ENCODE measurements at places on chromosomes 2 and 18. TPM values are rescaled to one million over a fixed set of nuclear protein-coding genes. Genes with fewer than 3 reads are reported as not detected.
A peak's percentile ranks its signal among the peaks of the same experiment; 100 is the strongest.

DNA sequence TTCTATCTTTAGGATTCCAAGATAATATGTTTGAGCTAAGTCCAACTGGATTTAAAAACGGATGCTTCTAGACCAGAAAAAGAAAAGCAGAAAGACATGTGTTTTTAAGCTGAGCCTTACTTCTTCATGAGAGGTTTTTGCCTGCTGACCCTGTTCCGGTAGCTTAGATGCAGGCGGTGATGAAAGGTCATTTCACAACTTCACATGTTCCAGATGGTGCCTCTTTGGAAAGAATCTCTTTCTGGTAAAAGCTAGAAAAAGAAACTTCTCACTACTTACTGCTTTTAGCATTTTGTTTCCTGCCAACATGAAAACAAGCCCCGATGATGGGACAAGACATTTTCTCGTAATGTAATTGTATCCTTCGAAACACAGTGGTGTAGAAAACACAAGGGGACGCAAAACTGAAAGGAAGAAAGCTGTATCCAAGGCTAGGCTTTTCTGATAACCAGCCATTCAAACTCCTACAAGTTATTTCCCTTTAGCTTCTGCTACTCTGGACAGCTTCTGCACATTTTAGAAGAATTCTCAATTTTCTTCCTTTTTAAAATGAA lies 407.3 kb upstream of the LYPD1 start:
- DNase-seq = peak; percentile 15

GRCh38 chr18:43589611-43590151 lies 312.4 kb upstream of the SYT4 start:
- DNase-seq = no peak

MOGAT1 gene
- 0.27 TPM for polyA plus RNA-seq

GPBAR1 gene
- 1.2 TPM for polyA plus RNA-seq

TANC1 gene
- polyA plus RNA-seq = 64.8 TPM

RAB3GAP1 gene
- polyA plus RNA-seq = 61.8 TPM

All from left kidney (tissue), 8 donors.